KBM-7 (cell line): ENCODE measurements at places on chromosomes 7 and 10.

GRCh38 chr7:19296617-19297016 is 151.4 kb upstream of the FERD3L start:
- DNase-seq = no peak

GRCh38 chr7:97845622-97846203 is 26.5 kb downstream of the ASNS start:
- DNase-seq = peak; percentile 51

GRCh38 chr7:128201067-128201689 is 39.9 kb upstream of the LEP start:
- no peak for DNase-seq

DNA sequence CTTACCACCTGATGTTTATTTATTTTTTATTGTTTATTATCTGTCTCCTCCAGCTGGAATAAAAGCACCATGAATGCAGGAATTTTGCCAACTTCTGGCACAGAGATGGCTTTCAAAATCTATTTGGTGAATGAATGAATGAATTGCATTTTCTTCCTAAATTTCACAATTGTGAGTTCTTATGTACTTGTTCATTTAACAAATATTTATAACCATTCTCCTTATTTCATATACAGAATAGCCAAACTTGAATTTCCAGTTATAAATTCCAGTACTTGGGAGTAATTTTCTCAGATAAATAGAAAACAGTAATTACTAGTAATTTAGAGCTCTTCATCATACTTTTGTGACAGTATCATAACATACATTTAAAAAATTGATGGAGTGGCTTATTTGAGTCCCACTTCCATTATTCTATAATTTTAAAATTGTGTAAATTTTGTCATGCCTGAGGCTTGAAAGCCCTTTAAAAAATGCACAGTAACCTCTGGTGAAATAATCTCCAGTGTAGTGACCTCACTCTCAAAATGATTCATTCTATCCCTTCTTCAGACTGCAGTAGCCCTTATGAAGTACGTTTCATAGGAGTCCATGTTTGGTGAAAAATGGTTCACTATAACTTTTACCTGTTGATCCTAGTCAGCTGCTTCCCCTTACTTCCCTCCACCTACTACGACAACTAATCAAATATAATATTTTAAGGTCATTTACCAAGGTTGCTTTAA is 40.0 kb upstream of the SRI start:
- DNase-seq = no peak

DNA sequence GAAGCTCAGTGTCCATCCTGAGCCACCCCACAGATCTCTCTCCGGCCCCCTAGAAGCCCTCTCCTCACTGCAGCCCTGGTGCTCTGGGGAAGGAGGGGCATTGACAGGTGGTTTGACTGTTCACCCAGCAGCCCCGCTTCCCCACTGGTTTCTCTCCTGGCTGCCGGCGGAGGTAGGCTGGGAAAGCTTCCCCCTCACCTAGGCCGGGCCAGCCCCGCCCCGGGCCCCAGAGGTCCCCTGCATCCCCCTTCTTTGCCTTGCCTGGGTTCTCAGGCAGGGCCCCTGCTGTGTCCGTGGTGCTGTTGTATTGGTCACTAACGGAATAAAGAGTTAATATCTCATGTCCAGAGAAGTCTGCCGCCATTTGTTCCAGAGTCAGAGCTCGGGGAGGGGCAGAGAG is 21.2 kb downstream of the CLEC2L start:
- no peak for DNase-seq

DNA sequence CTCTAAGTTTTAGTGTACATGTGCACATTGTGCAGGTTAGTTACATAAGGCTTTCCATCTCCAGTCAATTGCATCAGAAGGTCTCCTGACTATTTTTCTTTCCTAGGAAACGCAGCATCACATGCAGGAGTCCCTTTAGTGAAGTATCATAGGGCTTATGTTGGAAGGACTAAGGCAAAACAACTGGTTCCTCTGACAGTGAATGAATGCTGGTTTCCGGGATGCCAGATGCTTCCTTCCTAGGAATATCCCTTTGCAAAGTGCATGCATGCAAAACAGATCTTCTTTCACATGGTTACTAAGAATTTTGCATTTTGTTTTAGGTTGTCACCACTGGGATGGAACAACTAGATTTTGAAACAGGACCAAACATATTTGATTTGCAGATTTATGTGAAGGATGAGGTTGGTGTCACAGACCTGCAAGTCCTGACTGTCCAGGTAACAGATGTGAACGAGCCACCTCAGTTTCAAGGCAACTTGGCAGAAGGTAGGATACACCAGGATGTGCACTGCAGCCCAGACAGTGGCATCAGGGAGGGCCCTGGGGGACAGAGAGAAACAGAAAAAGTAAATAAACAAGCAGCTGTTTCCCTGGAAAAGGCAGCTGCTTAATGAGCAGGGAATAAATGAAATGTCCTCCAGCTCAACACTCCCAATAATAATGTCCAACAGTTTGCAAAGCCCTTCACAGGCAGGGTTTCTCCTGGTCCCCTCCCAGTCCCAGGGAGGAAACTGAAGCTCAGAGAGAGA is 17.8 kb downstream of the CDHR3 start:
- no peak for DNase-seq
